ENCODE measurements at places on chromosomes 12 and 14. TPM values are rescaled to one million over a fixed set of nuclear protein-coding genes. Genes with fewer than 3 reads are reported as not detected.

GRCh38 chr12:132142679-132143335 is 1.3 kb downstream of the DDX51 start:
- DNase-seq = no peak
- H3K27me3 ChIP-seq = no peaks in the 10 kb centered on the region
- peaks cover 3% of the 10 kb centered on the region for H3K36me3 ChIP-seq
- peak overlapping the region; percentile 53 for H3K27ac ChIP-seq
- H3K4me3 ChIP-seq = peak overlapping the region; percentile 88
- peaks cover 11% of the 10 kb centered on the region for H3K4me1 ChIP-seq

Gene PZP
- total RNA-seq = not detected

GRCh38 chr14:63326840-63327239 is 8.1 kb upstream of the GPHB5 start:
- H3K27ac ChIP-seq = no peak overlapping the region
- no peaks in the 10 kb centered on the region for H3K27me3 ChIP-seq
- H3K4me1 ChIP-seq = no peaks in the 10 kb centered on the region
- no peak overlapping the region for H3K4me3 ChIP-seq
- H3K36me3 ChIP-seq = no peaks in the 10 kb centered on the region

DNA sequence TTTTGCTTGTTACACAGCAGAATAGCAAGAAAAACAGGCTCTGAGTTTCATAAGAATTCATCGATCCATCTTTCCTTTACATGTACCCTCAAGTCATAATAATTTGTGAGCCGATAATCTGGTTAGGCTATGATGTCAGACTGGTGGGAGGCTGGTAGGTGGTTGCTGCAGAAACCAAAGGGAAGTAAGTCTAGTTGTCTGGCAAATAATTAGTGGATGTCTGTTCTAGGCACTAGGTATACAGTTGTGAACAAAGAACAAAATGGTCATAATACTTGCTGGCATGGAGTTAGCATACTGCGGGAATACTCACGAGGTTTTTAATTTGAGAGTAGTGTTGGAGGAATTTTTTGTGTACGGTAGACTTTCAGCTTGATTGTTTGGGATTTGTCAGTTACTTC is 8.8 kb downstream of the SUSD6 start:
- peak overlapping the region; percentile 64 for H3K4me3 ChIP-seq
- no peak for DNase-seq
- no peaks in the 10 kb centered on the region for H3K27me3 ChIP-seq
- H3K4me1 ChIP-seq = peaks cover 62% of the 10 kb centered on the region

DNA sequence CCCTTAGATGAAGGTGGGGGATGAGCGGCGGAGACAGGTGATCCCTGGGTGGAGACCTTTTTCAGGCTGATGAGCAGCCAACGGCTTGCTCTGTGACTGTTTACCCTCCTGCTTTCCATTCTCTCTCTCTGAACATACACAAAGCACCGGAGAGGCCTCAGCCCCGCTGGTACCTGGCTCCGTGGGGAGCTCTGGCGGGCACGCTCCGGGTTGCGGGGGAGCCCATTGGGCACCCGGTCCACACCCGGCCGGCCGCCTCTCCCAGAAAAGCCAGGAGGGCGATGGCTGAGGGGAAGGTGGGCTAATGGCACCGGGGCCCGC is 545 bp downstream of the SMARCC2 start:
- peak overlapping the region; percentile 80 for H3K27ac ChIP-seq
- no peaks in the 10 kb centered on the region for H3K27me3 ChIP-seq
- H3K36me3 ChIP-seq = peaks cover 3% of the 10 kb centered on the region
- 0 out of 2 replicates have a peak, but pooled peaks cover 4% of the 10 kb centered on the region for H3K4me1 ChIP-seq
- DNase-seq = no peak

Data from GM12878 (cell line).